Activated CD8-positive, alpha-beta memory T cell treated with anti-CD3 and anti-CD28 coated beads, Interleukin-2, amount 10 ng/mL, durations not matched to agents 7 days and 5 days (primary cell): ENCODE measurements at places on chromosomes 11 and 22.

- DNase-seq, result no peak
Measured at GRCh38 chr22:27799827-27800249, 1.7 kb downstream of the MN1 start.

GRCh38 chr11:132838627-132839026 lies 693.7 kb downstream of the OPCML start:
- no peak for DNase-seq

DNA sequence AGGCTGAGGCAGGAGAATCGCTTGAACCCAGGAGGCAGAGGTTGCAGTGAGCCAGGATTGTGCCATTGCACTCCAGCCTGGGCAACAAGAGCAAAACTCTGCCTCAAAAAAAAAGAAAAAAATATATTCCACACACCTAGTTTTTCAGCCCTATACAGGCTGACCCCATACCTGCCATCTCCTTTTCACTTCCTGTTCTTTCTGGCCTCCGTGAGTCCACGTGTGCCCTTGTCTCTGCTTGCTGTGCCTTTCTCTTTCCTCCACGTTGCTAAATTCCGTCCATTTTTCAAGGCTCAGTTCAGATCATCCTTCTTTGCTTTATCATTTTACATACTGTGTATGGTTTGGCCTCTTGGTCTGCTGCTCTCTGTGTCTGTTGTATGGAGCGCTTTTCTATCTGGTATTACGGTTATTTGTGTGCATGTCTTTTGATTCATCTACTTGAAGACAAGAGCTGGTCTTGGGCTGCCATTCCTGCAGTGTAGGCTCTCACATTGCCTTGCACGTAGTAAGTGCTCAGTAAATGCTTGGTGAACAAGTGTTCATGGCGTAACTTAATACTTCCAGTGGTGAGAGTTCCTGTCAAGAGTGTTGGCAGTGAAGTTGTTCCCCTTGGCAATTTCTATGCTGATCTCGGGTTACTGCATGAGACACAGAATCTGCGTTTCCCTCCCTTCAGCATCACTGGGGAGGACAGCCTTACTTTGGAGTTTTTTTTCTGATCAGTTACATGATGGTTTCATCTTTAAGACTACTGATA lies 57.5 kb downstream of the PTPRJ start:
- no peak for DNase-seq

DNA sequence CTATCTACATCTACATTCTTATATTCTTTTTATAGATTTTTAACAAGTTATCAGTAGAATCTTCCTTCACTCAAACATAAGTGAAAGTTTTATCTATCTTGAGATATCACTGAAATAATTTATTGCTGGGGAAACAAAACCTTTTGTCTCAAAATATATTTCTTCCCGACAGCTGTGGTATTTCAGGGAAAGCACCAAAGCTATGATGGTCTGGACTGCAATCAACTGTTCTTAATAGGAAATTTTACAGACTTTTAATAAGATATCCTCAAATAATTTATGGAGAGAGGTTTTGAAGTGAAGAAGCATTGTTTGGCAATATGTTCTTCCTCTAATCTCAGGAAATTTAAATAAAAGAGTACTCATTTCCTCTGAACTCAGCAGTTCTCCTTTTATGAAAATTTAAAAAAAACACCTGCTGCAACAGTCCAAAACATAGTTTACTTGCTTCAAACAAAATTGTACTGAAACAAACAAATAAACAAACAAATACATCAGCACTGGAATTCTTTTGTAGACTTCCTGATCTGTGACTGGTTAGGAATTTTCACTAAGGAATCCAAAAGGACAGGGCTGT lies 33.9 kb upstream of the EIF3M start:
- DNase-seq, result no peak
